ENCODE measurements at places on chromosomes 2 and 18.
A peak's percentile ranks its signal among the peaks of the same experiment; 100 is the strongest.

GRCh38 chr2:98556344-98557033, 51.8 kb downstream of the COA5 start:
- peak; percentile 37 for DNase-seq

GRCh38 chr18:12768625-12769024, 65.8 kb downstream of the PSMG2 start:
- DNase-seq, result no peak

GRCh38 chr2:21972586-21972985, 848.8 kb downstream of the TDRD15 start:
- no peak for DNase-seq

DNA sequence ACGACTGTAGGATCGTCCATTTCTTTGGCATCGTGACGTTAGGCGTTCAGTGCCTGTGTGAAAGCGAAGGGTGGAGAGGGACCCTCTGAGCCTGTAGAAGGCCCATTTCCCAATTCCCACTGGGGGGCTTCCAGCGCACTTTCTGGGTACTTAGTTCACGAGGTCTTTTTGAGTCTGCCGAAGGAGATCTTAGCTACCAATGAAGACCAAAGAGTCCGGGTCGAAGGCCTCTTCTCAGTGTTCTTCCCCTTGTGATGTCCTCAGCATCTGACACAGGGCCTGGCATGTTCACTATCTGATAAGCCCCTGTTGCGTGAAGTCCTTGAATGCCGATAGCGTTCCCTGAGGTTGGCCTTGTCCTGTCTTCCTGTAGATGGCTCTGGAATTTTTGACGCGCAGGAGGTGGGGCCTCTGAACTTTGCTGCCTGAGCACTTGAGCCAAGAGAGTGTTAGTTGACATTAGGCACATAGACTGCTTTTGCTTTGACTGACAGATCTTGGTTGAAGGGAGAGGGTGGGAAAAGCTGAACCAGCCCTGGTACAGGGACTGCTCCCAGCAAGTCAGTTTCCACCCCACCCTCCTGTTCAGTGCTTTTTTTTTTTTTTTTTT, 52.8 kb downstream of the LDLRAD4 start:
- no peak for DNase-seq

DNA sequence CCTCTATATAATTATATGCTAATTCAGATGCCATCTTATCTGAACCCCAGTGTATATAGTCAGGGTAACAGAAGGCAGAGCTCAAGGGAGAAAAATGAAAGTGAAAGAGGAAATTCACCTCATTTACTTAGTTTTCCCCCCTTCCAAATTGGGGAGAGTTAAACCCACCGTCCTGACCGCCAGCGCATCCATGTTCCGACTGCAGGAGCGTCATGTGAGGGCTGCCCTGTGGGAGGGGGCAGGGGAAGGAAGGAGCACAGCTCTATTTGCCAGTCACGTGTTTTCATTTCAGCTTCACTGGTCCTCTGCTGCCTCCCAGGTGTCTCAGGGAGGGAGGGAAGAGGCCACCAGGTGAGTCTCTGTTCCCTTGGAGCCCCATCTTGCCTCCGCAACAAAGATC, 13.2 kb downstream of the CNNM4 start:
- peak; percentile 81 for DNase-seq

DNA sequence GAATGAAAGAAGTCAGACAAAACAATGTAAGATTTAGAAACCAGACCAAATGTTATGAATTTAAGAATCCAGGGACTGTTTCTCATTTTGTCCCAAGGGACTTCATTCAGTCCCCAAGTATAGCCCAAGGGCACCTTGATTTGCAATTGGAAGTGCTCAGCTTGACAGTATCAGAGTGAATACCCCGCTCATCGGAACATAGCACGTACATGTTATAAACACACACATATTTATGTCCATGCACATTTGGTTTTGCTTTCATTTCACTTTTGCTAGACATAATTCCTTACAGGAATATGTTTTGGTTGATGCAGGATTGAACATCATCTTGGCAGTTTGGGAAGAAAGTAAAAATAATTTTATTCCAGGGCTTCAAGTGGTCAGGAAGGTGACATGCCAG, 100.2 kb downstream of the PID1 start:
- DNase-seq, result no peak

DNA sequence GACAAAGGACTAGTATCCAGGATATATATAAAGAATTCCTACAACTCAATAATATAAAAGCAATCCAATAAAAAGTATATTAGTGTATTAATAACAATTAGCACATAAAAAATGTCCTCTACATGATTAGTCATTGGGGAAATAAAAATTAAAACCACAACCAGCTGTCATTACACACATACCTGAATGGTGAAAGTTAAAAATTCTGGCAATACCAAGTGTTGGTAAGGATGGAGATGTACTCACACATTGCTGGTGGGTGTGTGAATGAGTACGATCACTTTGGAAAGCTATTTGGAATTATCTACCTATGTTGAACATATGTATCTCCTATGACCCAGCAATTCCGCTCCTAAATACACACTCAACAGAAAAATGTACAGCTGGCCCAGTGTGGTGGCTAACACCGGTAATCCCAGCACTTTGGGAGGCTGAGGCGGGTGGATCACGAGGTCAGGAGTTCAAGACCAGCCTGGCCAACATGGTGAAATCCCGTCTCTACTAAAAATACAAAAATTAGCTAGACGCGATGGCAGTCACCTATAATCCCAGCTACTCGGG, 14.3 kb upstream of the NOL10 start:
- no peak for DNase-seq

GRCh38 chr18:73087282-73087977, 219.6 kb upstream of the NETO1 start:
- DNase-seq, result no peak

DNA sequence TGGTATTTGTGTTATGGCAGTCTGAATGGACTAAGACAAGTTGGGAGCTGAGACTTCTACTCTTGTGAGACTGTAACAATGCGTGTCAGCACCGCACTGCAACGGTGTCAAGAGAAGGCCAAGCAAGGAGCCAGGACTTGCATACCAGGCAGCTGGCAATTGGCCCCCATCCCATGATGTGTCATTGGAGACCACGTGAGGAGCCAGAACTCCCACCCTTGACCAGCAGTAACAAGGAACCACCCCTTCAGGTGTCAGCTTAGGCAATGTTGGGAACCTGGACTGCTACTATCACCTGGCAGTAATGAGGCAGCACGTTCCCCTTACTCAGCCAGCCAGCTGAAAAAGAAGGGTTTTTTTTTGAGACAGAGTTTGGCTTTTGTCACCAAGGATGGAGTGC, 32.7 kb upstream of the AGFG1 start:
- no peak for DNase-seq

DNA sequence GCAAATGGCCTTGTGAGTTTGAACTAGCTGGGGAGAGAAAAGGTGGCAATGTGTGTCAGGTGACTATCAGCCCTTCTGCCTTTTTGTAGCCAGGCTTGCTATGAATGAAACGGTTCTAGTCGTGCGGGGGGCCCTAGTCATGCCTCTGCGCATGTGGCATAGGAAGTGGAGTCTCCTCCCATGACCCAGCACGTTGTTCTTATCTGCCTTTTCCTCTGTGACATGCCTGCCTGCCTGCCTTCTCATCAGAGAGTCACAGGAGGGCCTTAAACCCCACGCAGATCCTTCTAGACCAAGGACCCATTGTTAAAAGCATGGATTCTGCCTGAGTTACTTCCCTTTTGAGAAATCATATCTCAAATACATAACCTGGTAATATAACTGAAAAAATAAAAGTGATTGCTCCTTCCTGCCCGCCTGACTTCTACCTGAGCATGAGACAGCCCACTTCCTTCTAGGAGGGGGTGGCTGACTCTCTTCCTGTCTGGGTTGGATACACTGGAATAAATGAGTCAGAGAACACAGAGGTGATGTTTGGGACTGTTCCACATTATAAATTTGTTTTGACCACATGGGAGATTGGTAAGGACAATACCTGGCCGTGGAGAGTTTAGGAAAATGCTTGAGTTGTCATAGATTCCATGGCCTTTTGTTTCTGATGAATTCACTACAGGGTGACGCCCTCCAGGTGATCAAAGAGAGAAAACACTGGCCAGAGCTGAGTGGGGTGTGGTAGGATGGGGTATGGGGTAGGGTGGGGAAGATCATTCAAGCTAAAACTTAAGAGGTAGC, 49.8 kb downstream of the FBLN7 start:
- peak; percentile 91 for DNase-seq

Measured in activated effector memory CD4-positive, alpha-beta T cell treated with anti-CD3 and anti-CD28 coated beads, Interleukin-2, amount 50 U/mL, for 16 hours (primary cell).